ENCODE measurements at places on chromosomes 16 and 17.
A peak's percentile ranks its signal among the peaks of the same experiment; 100 is the strongest.

DNA sequence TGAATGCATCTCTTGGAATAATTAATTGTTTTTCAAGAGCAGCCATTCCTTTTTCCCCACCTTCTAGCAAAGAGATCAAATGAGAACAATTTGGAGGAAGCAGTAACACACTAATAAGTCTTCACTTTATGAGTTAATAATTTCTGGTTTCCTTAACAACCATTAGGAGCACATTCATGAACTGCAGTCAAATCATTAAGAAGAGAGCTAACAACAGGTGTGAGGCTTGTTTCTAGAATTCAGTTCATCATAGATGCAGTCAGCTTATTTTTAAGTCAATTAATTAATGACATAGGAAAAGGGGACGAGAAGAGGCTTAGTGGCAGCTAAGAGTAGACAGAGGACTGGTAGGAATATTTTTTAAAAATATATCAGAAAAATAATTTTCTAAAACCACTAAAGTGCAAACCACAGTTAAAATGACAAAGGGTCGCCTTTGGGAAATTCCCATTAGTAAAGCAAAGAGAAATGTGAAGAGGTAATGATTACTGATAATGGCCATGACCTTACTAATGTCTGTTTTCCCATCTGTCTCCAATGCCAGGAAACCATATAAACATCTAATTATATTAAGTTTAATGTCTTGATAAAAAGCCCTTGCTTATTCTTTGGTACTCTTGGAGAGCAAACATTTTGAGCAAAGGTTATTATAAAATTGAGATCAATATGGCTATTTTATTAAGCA, 184.2 kb downstream of the KCNJ2 start:
- DNase-seq = no peak

- DNase-seq = no peak
Observed at GRCh38 chr17:72421128-72422092, 300.6 kb downstream of the SOX9 start.

DNA sequence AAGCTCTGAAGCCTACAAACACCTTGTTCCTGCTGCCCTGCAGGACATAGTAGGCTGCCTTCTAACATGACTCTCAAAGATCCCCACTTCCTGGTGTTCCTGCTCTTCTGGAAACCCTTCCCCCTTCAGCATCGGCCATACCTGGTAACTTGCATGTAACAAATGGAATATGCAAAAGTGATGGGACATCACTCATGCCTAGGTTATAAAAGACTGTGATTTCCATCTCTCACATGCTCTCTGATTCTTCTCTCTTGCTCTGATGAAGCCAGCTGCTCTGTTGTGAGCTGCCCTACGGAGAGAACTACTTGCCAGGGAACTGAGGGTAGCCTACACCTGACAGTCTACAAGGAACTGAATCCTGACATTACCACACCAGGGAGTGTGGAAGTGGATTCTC, 72.9 kb upstream of the IRX6 start:
- DNase-seq = no peak

- no peak for DNase-seq
Observed at GRCh38 chr17:12231355-12231682, 210.6 kb downstream of the MAP2K4 start.

DNA sequence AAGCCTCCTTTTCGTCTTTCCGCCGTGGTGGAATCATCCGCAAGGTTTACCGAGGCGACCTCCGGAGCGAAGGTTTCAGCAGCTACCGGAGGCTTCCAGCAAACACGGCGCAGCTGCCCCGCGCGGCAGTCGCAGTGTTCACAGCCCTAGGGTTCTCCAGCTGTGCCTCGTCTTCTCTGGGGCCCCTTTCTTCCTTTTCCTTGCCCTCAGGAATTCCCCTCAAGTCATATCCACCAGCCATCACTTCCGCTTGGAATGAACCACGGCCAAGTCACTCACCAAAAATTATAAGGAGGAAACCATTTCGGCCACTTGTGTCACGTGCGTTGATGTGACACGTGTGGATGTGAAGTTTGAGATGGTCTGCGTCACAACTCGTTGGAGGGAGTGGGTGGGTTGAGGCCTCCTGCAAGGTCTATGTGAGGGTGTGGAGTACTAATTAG, 636 bp upstream of the ERN1 start:
- no peak for DNase-seq

GRCh38 chr16:15641753-15642556, 999 bp downstream of the MARF1 start:
- no peak for DNase-seq

DNA sequence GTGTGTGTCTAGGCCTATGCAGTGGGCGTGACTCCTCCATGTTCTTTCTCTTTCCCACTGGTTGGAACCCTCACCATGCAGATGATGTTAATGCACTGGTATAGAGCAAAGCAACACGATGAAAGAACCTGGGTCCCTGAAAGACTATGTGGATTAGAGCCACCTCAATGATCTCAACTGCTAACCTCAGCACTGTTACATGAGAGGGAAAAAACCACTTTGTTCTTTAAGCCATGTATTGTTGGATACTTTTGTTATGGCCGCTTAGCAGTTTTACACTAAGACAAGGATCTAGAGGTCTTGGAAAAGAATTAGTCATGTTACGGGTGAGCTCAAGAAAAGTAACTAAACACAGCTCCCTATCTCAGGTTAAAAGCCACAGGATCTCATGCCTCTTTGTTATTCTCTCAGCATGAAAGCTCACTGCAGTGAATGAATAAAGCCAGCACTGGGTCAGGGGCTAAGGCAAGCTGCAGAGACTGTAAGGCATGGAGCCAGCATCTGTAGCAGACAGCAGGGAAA, 56.6 kb upstream of the RBBP6 start:
- DNase-seq = no peak

GRCh38 chr17:40321524-40321929, 12.5 kb downstream of the RARA start:
- no peak for DNase-seq

GRCh38 chr17:1898332-1898731, 68.5 kb downstream of the RPA1 start:
- no peak for DNase-seq

GRCh38 chr17:5783269-5783668, 199.0 kb upstream of the NLRP1 start:
- DNase-seq = no peak

DNA sequence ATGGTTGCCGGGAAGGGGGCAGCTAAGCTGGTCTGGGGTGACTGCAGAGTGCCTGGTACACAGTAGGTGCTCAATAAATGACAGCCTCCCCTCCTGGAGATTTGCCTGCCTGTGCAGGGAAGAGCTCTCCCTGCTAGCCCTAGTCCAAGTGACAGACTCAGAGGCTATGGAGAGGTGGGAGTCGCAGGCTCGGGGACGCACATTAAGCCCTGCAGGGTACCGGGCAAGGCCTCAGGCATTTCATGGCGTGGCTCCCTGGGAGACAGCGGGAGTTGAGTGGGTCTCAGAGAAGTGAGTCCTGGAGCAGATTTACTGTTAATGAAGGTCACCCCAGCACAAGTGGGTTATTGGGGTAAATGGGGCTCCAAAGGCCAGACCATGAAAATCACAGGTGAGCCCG, 132.2 kb upstream of the CDC42EP4 start:
- DNase-seq = no peak

DNA sequence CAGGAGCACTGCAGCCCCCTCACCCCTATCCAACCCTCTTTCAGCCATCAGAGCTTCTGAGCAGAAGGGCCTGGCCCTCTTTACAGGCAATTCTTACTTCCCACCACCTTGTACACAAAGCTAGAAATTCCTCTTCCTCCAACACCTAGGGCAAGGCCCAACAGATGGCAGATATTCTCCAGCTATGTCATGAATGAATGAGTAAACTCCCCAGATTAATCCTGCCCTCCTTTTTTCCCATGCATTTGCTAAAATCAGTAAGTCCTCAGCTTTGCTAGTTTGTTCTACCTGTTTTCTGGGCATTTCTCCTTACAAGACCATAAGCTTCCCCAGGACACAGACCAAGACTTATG, 20.4 kb upstream of the MRPS23 start:
- DNase-seq = no peak

DNA sequence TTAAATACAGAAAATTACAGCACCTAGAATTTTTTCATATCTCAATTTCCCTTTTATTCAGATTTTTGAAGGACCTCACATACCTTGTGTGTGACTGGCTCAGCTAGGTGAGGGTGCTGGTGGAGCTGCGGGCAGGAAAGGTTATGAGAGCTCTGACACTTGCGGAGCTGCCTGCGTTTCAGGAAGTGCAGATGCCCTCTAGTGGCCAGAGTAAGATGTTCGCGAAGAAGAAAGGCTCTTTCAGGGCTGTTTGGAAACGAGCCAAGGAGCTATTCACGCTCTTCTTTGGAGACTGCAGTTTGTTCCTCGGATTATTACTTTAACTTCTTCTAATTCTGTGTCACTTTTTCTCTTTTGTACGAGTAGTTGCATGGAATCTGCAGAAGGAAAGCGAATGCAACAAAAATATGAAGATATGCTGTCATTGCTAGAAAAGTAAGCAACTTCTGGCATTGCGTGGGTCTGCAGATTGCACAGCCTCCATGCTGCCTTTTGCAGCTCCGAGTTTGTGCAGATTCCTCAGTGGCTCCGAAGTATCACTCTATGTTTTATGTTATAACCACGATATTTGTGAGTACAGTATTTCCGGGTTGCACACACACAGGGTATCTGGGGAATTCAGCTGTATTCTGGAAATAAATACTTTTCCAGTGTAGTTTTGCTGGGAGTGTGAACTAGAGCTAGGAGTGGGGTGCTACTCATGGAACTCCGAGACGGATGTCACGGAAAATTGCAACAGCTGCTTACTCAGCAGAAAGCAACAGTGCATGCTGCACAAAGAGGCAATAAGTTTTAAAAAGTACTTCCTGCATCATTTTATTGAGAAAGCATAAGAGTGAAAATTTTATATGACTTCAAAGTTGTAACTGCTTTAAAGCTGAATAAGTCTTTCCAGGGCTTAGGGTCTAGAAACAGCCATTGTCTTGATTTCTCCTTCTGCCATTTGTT, 46.3 kb downstream of the DNAH9 start:
- DNase-seq = no peak

GRCh38 chr16:27849621-27850020, 213.9 kb downstream of the GSG1L start:
- no peak for DNase-seq

DNA sequence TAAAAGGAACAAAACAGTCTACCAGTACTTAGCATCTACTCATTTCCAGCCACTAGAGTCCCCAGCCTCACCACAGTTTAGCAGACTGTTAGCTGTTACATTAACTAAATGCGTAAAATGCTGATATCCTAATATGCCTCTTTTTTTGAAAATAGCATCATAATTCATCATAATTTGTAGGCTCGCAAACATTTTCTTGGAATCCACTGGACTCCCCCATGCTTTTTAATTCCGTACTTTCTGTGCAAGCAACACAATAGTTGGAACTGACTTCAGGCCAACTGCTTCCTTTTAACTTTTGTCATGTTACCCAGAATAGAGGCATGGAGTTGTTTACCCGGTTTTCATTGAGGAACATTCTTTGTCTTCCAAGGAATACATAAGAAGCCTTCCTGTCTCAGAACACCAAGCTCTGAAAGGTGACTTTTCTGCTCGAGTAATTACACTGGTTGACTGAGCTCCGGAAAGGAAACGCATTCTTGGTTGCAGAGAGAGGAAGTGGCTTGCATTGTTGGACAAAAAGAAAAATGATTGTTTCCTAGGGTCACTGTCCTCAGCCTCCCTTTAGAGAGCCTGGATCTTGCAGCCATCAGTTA, 30.9 kb upstream of the SEC14L1 start:
- no peak for DNase-seq

GRCh38 chr17:48927978-48928745, 16.5 kb downstream of the SNF8 start:
- no peak for DNase-seq

GRCh38 chr16:85570213-85570734, 42.8 kb upstream of the GSE1 start:
- DNase-seq = no peak

GRCh38 chr17:7019367-7019766, 3.5 kb upstream of the BCL6B start:
- no peak for DNase-seq

DNA sequence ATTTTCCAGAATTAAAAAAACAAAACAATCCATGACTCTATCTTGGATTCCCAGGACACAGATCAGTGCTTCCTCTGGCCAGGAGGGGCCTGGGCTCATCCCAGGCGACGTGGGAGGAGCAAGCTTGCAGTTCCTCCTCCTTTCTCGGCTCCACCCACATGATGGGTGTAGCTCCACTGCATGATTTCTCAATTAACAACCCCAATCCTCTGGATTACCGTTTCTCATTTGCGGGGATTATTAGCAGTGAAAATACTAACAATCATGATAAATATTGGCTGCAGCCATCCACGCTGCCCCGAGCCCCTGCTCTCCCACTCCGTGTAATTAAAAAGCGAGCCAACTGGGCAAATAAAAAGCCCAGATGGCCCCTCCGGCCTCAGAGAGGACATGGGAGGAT, 46.4 kb upstream of the SDK2 start:
- no peak for DNase-seq

DNA sequence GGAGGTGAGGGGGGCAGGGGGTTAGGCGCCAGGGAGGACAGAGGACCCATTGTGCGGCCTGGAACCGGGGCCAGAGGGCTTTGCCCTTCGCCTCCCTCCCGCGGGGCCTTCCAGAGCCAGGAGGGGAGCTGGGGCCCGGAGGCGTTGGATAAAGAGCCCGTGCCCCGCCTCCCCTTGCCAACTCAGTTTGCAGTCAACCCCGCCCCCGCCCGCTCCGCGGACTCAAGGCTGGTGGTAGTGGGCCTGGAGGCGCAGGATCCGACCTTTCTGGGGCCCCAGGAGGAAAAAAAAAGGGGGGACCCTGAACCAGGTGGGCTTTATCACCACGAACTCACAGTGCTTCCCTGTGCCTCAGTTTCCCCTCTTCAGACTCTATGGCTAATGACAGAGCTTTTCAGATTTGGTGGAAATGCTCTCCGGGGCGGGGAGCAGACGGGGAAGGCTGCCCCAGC, 2.0 kb upstream of the SPHK1 start:
- DNase-seq = peak; percentile 28

Measured in stimulated activated CD4-positive, alpha-beta T cell treated with anti-CD3 and anti-CD28 coated beads, Interleukin-12 subunit alpha, Interleukin-12 subunit beta, amount 100 ng/mL, for 24 hours (primary cell).